ENCODE measurements at places on chromosomes 4 and X.

DNA sequence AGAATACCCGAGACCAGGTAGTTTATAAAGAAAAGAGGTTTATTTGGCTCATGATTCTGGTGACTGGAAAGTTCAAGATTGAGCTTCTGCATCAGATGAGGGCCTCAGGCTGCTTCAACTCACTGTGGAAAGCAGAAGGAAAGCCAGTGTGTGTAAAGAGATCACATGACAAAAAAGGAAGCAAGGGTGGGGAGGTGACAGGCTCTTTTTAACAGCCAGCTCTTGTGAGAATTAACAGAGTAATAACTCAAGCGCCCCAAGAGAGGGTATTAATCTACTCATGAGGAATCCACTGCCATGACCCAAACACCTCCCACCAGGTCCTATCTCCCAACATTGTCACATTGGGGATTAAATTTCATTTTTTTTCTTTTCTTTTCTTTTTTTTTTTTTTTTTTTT lies 6.3 kb upstream of the YIPF6 start:
- DNase-seq = no peak

DNA sequence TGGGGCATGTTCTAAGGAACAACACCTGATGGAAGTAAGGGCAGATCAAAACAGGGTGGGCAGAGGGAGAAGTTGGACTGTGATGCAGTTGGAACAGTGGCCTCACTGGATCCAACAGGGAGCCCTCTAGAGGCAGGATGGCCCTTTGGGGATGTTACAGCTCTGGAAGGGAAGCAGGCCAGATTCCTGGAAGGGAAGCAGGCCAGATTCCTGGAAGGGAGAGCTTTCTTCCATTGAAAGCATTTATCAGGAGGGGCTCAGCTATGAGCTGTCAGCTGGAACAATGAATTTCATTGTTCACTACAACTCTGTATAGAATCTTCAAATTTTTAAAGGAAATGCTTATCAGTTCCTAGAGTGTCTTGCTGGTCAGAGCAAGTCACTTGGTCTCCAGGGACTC lies 17.7 kb downstream of the IL15 start:
- peak; percentile 19 for DNase-seq

- peak; percentile 26 for DNase-seq
These were observed 38.7 kb downstream of the SEC24B start for GRCh38 chr4:109472343-109472761.

- no peak for DNase-seq
These were observed 278.7 kb downstream of the RCHY1 start for GRCh38 chr4:75235359-75235951.

DNA sequence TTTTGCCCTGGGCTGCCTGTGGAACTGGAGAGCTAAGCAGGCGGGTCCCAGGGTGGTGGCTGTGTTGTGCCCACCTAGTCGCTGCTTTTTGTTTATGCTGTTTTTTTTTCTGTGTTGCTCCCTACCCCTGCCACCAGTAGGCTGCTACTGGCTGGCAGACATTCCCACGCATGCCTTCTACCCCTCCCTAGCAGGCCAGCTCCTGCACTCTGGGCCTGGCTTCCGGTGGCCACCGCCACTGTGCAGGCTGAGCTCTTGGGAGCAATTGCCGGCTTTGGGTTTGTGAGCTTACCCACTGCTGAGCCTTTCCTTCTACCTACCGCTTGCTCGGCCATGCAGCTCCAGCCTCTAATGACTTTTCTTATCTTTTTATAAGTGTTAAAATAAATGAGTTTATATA lies 57.6 kb downstream of the RBM46 start:
- no peak for DNase-seq

GRCh38 chr4:7637139-7637538 lies 202.4 kb upstream of the PSAPL1 start:
- DNase-seq = no peak

DNA sequence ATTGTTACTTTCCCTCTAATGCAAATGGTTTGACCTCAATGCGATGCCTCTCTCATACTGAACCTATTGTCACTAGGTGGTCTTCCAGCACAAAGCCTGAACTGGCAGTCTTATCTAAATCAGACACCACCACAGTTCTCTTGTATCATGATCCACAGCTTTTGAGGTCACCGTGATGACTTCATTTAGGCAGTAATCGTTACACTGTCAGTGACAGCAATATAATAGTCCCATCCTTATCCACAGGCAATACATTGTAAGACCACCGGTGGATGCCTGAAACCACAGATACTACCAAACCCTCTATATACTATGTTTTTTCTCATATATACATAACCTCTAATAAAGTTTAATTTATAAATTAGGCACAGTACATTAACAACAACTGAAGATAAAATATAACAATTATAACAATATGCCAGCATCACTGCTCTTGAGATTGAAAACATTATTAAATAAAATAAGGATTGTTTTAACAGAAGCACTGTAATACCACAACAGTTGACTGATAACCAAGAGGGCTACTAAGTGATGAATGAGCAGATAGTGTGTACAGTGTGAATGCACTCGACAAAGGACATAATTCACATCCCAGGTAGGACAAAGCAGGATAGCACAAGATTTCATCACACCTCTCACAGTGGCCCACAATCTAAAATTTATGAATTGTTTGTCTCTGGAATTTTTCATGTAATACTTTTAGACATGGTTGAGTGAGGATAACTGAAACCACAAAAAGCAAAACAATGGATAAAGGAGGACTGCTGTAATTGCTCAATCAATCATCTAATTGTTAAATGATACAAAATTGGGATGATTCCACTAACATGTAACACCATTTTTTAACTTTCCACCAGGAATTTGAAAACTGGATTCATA lies 419.4 kb downstream of the CENPC start:
- peak; percentile 22 for DNase-seq

DNA sequence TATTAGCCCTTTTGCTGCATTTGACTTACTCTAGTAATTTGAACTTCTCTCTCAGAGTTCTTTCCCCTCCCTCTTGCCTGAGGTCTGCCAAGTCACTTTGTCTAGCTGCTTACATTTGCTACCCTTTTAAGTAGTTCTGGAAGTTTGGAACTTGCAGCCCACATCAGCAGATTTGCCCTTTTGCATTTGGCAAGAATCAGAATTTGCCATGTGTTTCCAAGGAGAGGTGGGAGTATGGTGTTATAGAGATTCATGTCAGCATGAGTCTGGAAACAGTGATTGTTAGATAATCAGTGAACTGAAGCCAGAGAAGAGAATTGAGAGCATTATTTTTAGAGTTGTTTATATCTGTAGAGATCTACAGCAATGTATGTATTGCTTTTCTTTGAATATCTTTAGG lies 52.1 kb downstream of the KLHL34 start:
- DNase-seq = no peak

DNA sequence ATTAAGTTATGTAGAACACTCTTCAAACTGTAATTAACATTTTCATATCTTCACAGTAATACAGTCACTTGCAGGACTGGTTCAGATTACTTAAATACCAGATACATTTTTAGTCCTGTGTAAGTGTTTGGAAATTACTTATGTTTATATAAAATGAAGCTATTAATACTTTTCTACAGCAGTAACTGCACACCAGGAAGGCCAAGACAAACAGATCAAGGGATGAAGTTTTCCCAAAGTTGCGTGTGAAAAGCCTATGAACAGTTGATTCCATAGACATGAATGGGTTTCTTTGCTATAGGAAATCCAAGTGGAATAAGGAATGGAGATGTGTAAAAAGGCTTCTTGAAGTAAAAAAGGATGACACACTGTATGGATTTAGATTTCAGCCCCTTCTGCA lies 28.9 kb upstream of the DRP2 start:
- DNase-seq = no peak

GRCh38 chr4:43071069-43071468 lies 178.6 kb downstream of the GRXCR1 start:
- no peak for DNase-seq

DNA sequence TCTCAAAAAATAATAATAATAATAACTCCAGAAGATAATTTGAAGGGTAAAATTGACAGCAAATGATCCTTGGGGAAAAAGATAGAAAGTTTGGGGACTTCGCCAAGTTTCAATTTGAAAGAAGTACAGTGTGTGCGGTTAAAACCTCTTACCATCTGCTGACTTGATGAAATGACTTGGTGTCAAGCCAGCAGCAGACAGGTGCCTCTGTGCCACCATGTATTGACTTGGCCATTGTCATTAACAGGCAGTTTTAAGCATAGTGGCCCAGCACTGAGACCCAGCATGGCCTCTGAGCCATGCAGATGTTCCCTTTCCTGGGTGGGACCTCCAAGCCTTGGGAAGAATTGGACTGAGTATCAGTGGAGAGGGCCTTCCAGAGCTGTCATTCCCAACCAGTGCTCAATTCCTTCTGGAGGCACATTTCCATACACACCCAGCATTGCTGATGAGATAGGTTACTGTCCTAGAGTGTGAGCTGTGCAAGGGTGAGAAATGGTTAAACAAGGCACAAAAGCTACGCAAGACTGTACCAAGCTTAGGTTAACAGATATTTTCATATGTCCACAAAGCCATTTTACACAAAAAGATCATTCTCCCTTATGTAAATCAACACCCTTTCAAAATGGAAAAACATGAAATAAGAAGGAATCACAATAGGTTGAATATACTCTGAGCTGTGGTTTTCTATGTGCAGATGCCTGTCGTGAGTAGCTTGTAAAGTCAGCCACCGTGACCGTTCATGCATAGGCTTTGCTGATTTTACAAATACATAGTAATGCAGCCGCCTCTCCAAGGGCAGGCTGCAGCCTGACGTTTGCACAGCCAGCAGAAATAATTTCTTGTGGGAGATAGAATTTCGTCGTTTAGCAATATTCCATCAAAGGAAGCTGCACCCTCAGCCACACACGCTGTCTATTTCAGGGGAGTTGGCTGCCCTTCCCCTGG lies 59.4 kb upstream of the FBXW7 start:
- peak; percentile 41 for DNase-seq
